ENCODE measurements at places on chromosomes 7 and 10.

- no peak for DNase-seq
Measured at GRCh38 chr7:158270856-158271413, 316.7 kb downstream of the PTPRN2 start.

DNA sequence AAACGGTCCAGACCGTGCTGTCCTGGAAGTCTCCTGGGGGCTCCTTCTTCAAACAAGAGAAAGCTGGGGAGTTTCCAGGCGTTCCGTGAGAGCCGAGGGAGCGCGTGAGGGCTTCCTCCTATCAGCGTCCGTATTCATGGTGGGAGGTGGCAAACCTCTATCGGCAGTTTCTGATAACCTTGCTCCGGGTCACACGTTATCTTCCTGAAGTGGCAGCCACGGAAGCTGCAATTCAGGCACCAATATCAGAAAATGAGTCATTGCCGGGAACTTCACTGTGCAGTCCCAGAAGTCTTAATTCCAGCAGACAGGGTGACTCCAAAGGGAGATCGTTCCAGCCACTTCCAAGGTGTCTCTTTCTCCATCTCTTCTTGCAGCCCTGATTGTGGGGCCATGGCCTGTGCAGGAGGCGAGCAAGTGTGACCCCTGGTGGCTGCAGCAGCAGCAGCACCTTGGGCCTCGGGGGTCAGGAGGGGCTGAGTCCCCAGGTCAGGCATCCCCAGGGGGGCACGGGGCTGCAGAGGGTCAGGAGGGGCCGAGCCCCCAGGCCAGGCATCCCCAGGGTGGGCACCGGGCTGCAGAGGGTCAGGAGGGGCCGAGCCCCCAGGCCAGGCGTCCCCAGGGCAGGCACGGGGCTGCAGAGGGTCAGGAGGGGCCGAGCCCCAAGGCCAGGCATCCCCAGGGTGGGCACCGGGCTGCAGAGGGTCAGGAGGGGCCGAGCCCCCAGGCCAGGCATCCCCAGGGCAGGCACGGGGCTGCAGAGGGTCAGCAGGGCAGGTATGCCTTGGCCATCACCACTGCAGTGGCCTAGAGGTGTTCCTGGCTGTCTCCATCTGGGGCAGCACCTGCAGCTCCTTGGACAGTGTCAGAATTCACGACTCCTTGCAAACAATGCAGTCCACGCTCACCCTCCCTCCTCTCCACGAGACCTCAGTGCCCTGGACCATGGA, 538.7 kb downstream of the DNAJB6 start:
- no peak for DNase-seq

DNA sequence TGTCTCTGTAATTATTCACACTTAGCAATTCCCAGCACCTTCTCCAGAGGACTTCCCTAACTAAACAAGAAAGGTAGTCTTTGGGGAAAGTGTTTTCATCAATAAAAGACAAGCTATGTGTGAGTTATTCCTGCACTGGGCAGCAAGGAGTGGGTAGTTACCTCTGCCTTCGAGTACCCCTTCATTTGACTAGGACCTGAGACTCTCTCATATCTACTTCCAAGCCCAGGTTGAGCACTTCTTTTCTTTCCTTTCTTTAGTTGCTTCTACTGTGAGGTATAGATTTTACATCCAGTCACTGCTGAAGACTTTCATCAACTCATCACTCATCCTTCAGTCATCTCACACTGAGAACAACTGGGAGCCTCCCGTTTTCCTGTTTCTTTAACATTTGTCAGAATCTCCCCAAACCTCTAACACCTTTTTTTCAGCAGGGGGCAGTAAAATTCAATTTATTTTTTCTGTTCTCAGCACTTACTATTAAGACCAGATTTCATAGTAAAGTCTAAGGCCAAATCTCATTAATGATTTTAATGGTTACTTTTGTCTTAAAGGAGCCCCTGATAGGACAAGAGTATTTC, 80.1 kb upstream of the PRSS1 start:
- no peak for DNase-seq

- no peak for DNase-seq
Measured at GRCh38 chr10:33820531-33820930, 486.1 kb upstream of the NRP1 start.

DNA sequence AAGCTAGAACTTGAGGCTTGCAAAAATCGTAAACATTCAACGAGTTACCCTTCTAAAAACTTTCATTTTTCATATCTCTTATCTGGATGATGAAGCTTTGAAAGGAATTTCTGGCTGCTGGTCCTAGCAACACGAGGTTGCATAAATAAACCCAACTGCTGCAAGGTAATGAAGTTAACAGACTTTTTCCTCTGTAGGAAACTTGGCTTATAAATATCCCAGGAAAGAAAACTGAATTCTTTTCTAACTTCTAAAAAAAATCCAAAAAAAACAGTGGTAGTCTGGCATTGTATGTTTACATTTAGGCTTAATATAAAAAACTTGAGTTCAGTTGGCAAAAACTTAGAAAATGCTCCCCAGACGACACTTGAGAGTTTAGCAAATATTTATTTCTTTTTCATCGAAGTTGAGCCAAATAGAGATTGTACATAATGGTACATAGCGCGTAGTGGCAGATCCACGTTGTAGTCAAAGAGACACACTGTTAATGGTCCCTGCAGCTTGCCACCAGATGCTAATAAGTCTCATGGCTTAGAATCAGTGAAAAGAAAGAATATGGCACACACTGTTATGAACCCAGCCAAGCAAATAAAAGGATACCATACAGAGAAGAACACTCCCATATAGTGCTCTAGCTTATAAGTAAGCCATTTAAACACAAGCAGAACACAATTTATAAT, 200.3 kb upstream of the PCLO start:
- no peak for DNase-seq

DNA sequence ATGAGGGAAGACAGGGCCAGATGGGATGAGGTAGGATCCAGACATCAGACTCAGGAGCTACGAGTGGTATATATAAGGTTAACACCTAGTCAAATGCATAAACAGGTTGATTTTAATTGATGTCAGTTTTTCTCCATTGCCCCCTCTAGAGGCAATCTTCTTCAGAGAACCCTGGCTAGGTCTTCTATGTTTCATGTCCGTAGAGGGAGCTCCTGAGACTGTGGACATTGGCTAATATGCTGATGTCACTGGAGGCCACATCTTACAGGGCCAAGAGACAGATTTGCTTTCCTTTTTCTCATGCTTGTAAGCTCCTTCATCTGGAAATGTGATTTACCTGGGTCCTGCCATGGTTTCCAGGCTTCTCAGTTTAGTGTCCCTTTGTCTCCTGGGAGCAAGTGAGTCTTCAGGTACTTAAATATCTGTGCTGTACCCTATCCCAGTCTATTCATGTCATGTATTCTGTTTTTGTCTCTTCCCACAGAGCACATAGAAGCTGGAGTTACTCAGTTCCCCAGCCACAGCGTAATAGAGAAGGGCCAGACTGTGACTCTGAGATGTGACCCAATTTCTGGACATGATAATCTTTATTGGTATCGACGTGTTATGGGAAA, 161.6 kb upstream of the PRSS1 start:
- no peak for DNase-seq

Measured in NCI-H2029 treated with DMSO at 0.1 percent for 48 hours (cell line).